ENCODE measurements at places on chromosomes 16 and 17.

DNA sequence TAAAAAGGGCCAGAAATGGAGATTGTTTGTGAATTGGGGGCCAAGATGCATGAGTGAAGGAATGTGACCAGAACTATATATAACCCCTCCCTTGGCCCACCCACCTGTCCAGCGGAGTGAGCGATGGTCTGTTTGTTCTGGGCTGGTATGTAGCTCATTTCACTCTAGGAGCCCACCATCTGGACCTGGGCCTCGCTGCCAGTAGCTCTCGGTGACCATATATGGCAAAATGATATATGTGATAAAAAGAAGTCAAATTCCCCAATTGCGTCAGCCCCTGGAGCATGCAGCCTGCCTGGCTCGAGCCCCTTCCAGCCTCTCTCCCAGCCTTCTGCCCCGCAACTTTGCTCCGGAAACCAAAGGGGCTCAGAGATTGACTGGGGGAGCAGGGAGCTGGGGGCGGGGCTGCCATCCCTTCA, 47.3 kb downstream of the CCDC42 start:
- DNase-seq: no peak

DNA sequence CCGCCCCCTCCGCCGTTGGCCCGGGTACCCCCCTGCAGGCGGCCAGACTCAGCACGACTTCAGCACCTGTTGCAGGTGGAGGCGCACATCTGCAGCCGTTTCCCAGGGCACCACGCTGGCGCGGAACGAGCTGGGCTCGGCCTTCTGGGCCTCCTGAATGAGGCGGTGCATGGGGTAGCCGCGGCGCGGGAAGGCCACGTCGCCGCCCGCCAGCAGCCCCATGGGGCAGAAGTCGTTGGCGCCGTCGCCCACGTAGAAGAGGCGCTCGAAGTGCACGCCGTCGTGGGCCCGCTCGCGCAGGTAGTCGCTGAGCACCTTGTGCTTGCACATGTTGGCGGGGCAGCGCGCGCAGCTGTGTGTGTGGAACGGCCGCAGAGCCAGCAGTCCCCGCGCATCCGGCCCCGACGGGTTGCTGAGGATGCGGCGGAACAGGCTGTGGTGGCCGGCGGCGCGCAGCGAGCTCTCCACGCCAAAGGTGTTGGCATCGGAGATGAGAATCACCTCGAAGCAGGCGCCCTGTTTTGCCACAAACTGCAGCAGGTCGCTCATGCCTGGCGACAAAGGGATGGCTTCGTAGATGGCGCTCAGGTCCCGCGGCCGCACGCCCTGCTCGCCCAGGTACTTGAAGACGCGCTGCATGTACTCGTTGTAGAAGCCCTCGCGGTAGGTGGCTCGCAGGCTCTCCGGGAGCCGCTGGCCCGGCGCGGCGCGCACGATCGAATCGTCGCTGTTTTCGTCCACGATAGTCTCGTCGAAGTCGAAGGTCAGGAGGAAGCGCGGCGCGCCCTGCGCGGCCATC, 6.2 kb downstream of the PHOSPHO1 start:
- DNase-seq: peak; percentile 41

- DNase-seq: no peak
These were observed 1.3 kb upstream of the ALKBH5 start for GRCh38 chr17:18182110-18182977.

DNA sequence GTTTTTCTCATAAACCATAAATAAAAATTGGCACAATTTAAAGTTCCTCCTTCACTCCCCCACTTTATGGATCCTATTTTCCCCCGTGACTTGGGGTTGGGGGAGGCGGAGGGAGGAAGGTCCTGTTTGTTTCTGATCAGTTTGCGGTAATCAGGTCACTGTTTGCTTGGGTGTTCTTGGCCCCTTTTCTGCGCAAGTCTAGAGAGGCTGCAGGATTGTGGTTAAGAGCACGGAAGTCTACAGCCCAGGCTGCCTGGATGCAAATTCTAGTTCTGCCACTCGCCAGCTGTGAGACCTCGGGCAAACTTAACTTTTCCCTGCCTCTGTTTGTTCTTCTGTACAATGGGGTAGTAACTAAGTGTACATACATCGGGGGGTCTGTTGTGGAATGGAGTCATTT, 12.1 kb downstream of the ATP2C2 start:
- no peak for DNase-seq

GRCh38 chr16:10679921-10680320, 14.8 kb downstream of the TEKT5 start:
- DNase-seq: no peak

- DNase-seq: no peak
These were observed 310.1 kb downstream of the FOXL1 start for GRCh38 chr16:86888231-86889053.

GRCh38 chr17:80485846-80486245, 9.4 kb upstream of the NPTX1 start:
- DNase-seq: no peak

GRCh38 chr16:89067677-89068443, 25.8 kb upstream of the ACSF3 start:
- DNase-seq: no peak

GRCh38 chr17:72090108-72090507, 30.7 kb upstream of the SOX9 start:
- no peak for DNase-seq

DNA sequence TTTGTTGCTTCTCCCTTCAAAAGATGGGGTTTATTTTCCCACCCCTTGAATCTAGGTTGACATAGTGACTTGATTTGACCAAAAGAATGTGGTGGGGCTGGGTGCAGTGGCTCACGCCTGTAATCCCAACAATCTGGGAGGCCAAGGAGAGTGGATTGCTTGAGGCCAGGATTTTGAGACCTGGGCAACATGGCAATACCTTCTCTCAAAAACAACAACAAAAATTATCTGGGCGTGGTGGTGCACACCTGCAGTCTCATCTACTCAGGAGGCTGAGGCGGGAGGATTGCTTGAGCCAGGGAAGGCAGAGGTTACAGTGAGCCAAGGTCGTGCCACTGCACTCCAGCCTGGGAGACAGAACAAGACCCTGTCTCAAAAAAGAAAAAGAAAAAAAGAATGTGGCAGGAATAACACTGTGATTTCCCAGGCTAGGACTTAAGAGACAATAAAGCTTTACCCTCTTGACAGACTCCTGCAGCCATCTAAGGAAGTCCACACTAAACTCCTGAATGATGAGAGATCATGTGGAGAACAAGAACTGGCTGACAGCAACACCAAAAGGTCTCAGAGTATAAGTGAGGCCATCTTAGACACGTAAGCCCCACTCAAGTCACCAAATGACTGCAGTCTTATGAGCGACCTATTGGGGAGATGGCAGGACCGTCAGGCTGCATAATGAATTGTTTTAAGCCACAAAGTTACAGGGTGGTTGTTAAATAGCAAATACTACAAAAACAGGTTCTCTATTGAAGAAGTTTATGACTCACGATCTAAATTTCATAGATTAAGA, 37.0 kb downstream of the FBXL20 start:
- no peak for DNase-seq

GRCh38 chr17:38584350-38584925, 21.3 kb downstream of the SRCIN1 start:
- peak; percentile 44 for DNase-seq

GRCh38 chr16:17372386-17372785, 98.4 kb downstream of the XYLT1 start:
- DNase-seq: no peak

- no peak for DNase-seq
These were observed 20.6 kb downstream of the BLMH start for GRCh38 chr17:30271102-30271501.

- no peak for DNase-seq
These were observed 30.7 kb downstream of the NPTX1 start for GRCh38 chr17:80445726-80446110.

DNA sequence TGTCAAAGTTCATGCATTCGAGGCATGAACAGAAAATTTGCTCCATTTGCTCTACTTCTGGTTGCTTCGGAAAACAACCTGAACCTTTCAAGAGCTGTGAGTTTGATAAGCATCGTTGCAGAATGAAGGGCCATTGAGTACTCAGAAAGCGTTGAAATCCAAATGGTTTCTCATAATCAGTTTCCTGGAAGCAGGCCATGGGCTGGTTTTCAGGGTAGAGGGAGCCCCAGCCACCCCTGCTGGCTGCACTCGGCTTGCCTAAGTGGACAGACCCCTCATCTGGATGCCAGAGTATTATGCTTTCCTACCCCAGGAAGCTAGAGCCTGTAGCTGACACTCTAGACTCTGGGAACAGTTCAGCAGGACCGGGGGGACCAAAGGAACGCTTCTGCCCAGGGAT, 24.4 kb downstream of the SCNN1G start:
- DNase-seq: no peak

DNA sequence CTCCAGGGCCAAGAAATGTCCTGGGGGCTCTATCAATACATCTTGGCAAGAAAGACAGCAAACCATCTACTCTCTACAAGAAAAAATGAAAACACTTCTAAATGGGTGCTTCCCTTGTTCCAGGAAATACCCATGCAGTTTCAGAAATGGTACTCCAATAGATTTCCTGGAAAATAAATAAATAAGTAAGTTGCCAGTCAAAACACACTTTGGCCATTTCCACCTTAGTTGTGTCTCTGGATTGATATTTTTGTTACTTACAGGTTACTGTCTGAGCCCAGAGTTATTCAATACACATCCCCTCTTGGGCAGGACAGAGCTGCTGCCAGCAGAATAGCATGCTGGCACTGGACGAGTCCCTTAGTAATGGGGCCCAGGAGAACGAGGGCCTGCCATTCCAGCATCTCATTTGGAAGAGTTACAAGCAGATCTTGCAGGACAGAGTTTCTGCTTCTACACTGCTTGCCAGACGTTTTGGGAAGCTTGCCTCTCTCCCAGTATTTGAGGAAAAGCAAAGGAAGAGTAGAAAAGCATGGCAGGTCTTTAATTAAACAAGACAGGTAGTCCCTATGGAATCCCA, 100.5 kb downstream of the SMG6 start:
- DNase-seq: no peak

DNA sequence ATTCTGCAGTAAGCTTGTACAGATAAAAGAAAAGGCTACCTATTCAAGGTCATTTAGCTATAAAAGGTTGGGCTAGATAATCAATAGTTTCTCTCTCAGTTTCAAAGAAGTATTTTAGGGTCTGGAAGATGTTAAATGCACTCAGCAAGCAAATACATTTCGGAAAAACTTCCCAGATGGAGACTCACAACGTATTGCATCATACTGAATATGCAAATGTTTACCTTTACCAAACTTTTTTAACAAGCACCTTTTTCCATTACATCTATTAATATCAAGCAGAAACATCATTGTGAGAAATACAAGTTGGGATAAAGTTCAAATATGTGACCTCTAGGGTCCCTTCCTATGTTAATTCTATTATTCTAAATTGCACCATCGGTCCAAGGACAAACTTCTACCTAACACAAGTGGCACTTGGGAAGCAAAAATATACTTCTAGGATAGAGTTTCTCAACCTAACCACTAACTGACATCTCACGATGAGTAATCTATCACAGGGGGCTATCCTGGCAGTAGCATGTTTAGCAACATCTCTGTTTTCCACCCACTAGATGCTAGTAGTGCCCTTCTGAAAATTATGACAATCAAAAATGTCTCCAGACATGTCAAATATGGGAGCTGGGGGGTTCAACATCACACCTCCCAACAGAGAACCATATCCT, 14.5 kb downstream of the KANSL1 start:
- no peak for DNase-seq

DNA sequence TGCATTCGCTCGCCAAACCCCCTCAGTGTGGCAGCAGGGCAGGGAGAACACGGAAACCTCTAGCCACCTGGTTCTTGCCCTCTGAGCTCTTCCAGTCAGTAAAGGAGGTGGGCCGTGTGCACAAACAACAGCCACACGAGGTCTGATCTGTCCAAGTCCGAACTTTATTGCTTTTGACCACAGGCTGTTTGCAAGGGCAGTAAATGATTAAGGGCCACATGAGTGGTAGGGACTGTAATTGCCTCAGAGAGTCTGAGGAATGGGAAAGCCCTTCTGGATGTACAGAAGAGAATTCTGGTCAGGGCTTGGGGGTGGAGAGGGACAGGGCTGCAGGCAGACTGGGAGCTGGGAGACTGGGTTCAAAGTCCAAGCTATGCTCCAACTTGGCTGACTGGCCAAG, 75.7 kb upstream of the LHX1 start:
- DNase-seq: no peak

GRCh38 chr16:28217326-28217725, 5.6 kb upstream of the XPO6 start:
- DNase-seq: no peak

DNA sequence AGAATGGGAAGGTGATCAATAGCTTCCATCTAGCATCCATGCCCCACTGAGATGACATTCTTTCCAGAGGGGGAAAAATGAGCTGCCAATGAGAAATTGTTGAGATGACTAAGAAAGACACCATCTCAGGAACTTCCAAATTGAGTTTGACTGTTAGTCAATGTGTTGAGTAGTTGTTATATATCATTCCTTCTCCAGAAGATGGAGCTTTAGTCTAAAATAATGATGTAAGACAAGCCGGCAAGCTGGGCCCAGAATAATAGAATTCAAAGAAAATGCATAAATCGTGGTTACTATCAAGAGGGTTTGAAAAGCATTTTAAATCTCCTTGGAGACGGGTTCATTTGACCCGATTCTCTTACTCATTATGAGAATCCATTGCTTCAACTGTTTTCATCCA, 71.0 kb upstream of the ATF7IP2 start:
- no peak for DNase-seq

DNA sequence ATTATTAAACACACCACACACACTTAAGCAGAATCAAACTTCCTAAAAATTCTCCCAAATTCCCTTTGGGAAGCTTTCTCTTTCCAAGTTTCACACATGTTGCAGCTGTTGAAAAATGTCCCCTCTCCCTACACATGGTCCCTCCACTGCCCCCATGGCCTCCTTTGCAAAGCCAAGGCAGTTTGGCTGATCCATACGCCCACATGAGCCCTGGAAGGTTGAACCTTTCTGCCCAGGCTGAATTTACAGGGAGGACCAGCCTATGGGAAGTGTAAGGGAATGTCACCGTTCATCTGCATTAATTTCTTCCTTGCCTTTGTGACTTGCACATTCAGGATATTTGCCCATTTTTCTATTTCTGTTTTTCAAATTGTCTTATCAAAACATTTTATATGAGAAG, 31.1 kb upstream of the SHISA6 start:
- no peak for DNase-seq

DNA sequence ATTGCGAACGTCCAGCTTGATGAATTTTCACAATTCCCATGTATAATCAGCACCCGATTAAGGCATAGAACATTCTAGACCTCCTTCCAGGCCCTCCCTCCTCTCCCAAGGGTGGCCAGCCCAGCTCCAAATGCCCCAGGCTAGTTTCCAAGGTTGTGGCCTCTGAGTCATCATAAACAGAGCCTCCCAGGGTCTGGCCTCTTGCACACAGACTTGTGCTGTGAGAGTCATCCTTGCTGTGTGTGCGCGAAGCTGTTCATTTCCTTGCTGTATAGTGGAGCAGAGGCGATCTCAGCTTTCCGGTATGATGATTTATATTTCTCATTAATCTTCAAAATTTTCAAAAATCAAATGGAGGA, 20.5 kb upstream of the JPH3 start:
- no peak for DNase-seq

DNA sequence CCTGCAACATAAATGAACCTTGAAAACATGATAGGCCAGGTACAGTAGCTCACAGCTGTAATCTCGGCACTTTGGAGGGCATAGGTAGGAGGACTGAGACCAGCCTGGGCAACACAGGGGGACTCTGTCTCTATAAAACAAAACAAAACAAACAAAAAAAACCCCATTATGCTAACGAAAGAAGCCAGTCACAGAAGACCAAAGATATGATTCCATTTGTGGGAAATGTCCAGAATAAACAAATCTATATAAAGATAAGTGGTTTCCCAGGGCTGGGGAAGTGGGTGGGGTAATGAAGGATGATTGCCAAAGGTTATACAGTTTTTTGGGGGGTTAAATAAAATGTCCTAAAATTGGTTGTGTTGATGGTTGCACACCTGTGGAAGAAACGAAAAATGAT, 36.5 kb upstream of the SIAH1 start:
- DNase-seq: no peak
